ENCODE measurements at places on chromosomes 16 and 17.

DNA sequence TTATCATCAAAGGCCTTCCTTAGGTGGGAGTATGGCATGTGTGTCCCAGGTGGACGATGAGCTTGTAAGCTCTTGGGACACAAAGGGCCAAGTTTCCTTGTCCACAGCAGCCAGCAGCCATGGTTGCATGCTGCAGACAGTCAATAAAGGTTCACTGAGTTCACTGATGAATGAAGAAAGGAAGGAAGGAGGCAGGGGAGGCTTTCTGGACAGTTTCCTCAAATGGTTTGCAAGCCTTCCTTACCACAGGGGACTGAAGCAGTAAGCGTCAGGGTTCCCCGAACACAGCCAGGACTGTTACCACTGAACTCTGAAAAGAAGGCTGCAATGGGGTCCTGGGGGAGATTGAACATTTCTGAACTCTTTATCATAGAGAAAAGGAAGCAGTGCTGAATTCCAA is 111.1 kb downstream of the GAS7 start:
- no peak for DNase-seq

DNA sequence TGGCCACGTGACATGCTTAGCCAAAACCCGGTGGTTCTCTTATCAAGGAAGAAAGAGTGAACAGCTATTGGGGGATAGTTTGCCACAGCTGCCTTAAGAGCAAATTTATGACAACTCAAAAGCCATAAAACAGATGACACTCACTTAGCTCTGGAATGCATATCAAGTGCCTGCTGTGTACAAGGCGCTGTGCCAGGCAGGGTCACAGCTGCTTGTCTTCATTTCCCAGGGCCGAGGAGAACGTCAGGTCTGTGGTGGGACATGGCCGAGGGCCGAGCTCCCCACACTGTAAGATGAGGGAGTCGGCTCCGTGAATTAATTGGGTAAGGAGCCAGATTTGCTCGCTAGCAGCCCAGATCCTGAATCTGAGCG is 14.0 kb downstream of the EEF2K start:
- no peak for DNase-seq

DNA sequence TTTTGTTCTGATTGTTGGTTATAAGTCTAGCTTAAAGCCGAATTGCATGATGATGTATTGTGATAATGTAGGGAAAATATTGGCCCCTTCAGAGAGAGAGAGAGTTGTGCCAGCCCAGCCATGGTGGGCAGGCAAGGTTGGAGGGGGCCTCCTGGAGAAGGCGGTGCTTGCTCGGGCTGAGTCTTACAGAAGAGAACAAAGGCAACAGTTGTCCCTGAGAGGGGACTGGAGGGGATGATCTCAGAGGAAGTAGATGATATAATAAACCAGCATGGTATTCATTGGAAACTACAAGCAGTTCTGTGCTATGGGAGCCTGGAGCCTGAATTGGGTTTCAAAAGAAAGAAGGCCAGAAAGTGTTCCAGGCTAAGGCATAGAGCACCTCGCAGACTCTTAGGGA is 173.8 kb downstream of the RPTOR start:
- DNase-seq, result no peak

- no peak for DNase-seq
Observed at GRCh38 chr17:17570140-17570797, 21.2 kb downstream of the PEMT start.

DNA sequence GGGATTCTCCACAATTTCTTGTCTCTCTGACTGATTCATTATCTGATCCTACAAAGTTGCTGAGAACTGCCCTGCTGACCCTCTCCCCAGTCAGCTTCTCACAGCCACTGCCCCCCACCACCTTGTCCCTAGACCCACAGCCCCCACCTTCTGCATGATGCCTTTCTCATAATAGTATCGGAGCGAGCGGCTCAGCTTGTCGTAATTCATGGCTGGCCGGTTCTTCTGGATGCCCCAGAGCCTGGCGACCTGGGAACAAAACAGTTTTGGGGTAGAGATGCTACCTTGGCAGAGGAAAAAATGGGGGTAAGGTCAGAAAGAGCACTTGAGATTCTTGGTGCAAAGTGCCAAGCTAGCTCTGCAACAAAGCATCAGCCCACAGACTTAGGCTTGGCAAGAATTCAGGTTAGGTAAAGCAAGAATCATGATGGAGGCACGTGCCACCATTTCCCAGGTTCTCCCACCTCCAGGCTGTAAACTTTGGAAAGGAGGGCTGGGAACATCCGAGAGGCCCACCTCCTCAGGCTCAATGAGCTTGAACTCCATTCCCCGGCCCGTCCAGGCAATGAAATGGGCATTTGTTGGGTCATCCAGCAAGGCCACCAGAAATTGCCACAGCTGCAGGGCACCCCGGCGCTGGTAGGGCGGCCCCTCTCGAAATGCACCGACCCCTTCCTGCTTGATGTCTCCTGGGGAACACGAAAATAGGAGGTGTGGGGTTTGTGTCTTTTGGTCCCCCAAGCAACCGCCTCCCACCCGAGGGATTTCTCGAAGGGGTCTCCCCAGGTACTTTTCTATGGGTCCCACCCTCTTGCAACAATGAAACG is 16.9 kb downstream of the ETV4 start:
- DNase-seq, result no peak

DNA sequence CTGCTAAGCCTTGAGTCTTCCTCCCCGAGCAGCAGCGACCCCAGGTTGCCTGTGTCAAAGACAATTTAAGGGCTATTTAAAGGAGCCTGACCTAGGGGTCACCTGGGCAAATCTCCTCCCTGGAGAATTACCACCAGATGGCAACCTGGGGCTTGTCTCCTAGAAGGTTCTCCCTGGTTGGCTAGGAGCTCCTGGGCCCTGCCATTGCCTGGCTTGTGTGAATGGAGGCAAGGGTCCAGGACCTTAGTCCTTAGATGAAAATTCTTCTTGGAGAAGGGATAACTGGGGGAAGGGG is 51.3 kb upstream of the TAC4 start:
- no peak for DNase-seq
